ENCODE measurements at places on chromosomes 5 and 9.

- DNase-seq, result no peak
Observed at GRCh38 chr5:67315082-67315989, 118.7 kb upstream of the CD180 start.

DNA sequence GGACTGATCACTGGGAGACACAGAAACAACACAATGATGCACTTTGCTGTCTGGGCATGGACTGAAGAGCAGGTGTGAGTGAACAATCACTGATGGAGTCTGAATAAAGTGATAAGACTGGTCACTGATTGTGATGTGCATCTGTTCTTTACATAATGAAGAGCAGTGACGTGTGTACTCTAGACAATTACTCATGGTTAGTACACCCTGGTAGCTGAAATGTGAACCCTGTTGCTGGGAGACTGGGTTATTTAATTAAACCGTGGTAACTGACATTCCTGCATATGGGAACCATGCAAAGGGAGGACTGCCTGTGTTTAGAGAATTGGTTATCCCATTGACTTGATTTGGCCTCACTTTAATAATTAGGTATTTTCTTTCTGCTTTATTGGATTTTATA is 202.9 kb downstream of the NR2F1-AS1 start:
- DNase-seq, result no peak

GRCh38 chr9:89138463-89139390 is 39.9 kb downstream of the SHC3 start:
- DNase-seq, result no peak

GRCh38 chr9:89375191-89375760 is 57.0 kb downstream of the SECISBP2 start:
- DNase-seq, result no peak

DNA sequence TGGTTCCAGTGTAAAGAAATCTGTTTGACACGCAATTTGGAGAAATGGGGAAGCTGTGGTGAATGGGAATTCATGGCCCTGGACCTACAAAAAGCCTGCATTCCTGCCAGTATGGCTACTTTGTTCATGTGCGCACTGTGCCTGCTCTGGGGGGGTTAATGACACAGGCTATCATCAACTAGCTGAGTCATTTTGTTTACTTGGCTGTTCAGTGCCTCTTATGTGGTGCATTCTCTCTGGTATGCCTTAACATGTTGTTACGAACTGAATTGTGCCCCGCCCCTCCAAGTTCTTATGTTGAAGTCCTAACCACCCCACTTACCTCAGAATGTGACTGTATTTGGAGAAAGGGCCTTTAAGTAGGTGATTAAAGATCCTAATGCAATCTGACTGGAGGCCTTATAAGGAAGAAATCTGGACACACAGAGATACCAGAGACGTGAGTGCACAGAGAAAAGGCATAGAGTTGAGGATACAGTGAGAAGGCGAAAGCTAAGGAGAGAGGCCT is 20.4 kb upstream of the UBAP1 start:
- no peak for DNase-seq

DNA sequence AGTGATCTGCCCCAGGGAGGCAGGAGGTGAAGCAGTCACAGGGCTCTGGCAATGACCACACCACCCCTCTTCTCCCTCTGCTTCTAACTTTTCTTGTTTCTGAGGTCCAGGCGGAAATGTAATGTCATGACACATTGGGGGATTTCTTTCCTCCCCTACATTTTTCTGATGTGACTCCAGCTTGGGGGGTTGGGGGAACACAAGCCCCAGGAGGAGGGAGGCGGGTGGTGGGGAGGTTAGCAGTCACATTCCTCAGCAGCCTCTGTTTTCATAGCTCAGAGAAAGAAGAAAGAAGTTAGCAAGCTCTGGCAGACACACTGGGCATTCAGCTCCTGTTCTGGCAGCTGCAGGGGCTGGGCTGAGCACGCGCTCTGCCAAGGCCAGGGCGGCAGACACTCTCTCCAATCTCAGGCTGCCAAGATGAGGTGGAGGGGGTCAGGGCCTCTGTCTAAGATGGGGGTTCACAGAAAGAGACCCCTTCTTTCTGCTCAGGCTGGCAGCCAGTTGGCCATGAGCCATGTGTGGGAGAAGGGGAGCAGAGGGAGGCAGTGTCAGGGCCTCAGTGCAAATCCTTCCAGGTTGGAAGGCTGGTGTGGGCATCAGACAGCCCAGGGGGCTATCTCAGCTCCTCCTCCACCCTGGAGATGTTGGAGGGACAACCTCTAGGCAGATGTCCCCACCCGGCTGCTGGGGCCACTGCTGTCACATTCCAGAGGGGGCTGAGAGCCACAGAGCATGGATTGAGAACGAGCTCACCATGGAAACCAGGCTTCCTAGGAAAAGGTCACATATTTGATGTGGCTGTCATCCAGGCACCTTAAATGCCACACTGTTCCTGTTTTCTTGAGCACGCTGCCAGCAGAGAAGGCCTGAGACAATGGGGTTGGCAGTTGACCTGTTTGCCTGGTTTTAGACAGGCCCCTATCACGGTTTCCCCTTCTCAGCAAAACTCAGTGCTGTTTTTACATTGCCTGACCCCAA is 20.1 kb upstream of the PFDN1 start:
- no peak for DNase-seq

DNA sequence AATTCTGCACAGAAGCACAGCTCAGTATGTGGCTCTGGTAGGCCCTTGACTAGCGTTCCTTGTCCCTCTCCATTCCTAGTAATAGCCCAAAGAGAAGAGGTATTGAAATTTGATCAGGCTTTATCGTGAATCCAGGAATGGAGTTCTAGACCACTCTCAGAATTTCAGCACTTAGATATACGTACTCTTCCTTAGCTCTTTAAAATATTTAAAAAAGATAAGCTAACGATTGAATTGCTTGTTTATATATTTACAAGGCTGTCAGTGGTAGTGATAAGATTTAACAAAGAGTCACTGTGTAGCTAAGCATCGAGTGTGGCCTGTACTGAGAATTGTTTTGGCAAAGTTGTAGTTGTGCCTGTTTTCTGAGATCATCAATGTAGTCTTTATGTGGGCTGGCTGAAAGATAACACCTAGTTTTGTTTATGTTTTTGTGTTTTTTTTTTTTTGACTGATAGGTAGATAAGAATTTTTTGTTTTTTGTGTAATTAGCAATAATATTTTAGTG is 2.5 kb downstream of the KIAA1958 start:
- no peak for DNase-seq

DNA sequence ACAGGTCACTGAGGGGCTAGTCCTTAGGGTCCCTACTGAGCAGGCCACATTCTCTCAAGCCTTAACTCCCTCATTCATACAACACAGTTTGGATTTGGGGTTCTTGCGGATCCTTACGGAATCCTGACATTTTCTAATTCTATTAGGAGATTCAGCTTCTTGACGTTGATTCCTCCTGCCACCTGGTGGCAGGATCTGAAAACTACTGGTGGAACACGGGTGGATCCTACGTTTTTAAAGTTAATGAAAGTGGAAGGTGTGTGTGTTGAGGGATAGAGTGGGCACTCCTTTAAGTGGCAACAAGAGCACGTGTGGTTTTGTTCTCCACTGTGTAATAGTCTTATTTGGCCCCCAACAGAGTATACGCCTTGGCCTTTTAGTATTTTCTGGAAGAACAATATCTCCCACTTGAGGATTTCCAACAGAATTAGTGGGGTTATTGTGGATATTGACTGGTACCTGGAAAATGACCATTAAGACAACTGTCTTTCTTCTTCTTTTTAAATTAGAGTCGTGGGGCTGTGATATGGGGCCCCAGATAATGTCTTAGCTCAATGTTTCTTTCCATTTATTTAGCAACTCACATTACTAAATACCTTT is 25.2 kb downstream of the SLC28A3 start:
- no peak for DNase-seq

DNA sequence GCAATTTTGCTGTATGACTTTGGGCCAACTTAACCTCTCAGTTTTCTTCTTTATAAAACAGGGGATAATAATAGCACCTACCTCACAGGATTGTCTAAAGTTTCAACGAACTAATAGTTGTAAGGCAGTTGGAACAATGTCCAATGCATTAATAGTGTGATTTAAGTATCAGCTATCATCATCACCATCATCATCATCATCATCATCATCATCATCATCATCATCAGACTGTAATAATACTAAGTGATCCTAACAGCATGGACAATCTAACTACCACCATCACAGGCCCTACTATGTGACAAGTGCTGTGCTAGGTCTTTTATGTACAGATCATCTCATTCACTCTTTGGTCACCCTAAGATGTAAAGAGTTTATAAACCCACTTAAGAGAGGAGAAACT is 196.0 kb downstream of the MAPKAP1 start:
- DNase-seq, result no peak

- no peak for DNase-seq
Observed at GRCh38 chr5:133457439-133458355, 154.6 kb downstream of the FSTL4 start.

DNA sequence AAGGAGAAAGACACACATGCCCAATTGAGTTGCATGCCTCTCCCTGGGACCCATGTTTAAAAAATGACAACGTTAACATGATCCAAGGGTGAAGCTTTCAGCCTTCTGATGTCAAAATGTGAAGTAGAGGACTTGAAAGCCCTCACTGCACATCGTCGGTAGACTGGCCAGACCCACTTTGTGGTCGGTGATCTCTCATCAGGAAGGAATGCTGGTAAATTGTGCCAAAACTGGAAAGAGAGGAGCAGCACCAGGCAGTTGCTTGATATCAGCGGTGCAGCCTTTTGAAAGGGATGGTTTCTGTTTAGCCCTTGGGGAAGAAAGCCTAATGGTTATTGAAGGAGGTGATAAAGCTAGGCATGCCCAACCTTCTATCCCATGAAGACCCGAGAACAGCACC is 125.3 kb upstream of the MARCHF11 start:
- DNase-seq, result no peak

DNA sequence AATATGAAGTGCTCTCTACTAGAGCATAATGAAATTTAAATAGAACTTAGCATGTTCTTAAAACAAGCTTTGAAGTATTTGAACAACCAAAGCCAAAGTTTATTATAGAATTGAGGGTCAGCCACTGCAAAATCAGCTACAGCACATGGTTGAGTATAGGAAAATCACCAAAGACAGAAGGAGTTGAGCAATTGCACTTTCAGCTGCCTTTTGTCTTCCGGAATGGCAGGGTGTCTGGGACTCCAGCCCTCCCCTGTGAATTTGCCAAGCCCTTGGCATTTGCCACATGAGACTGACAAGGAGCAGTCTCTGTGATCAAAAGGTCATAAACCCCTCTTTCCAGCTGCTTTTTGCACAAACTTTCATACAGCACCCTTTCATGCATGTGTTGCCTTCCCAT is 8.5 kb upstream of the LURAP1L start:
- no peak for DNase-seq

DNA sequence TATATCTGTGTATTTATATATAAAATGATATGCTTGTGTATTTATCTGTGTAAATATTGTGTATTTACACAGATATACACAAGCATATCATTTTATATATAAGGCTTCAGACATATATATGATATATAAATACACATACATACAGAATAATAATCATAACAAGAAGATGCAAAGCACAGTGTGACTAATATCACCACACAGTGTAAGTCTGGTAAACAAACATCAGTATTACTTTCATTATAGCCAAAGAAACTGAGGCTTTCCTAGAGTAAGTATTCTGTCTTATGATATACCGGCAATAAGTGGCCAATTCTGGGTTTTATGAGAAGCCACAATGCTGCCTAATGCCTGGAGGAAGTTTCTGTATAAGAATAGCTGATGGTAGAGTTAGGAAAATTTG is 29.9 kb upstream of the RAPGEF6 start:
- no peak for DNase-seq

- no peak for DNase-seq
Observed at GRCh38 chr5:32508806-32509805, 64.6 kb upstream of the ZFR start.

DNA sequence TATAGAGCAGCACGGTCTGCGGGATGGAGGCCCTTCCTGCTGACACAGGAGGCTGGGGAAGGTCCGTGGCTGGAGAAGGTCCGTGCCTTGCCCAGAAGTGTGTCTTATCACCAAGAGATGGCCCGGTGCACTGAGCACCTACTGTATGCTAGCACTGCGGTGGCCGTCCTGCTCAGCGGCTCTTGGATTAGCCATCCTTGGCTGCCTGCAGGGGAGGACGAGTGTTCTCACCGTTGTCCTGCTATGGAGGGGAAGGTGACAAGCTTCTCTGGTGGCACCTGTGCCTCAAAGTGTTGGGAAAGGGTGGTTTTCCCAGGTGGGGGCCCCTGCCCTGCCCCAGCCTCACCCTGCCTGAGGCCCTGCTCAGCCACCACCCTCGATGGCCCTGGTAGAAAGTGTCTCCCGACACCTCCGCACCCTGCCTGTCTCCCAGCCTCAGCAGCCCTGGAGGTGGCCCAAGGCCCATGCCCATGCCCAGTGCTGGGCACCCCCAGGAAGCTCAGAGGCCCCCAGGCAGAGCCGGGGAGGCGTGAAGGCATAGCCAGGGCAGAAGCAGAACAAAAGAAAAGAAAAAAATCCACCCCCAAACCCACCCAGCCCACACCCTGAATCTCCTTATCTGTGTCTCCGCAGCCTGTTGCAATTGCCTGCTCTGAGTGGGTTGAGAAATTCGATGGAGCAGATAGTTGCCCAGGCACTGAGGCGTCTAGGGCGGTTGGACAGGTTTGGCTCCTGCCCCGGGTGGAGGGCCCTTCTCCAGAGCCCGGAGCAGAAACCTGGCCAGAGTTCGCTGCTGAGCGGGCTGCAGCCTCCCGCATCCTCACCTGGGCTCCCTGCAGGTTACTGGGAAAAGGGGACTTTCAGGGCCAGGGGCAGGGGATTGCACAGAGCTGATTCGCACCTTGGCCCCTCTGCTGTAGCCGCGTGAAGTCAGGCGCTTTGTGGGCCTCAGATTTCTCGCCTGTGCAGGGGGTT is 30.5 kb downstream of the RXRA start:
- DNase-seq, result no peak

GRCh38 chr5:32275396-32275741 is 37.4 kb downstream of the MTMR12 start:
- no peak for DNase-seq

- no peak for DNase-seq
Observed at GRCh38 chr5:54608423-54609085, 91.0 kb downstream of the SNX18 start.

GRCh38 chr9:127519301-127520166 is 68.2 kb downstream of the LRSAM1 start:
- DNase-seq, result no peak

- no peak for DNase-seq
Observed at GRCh38 chr5:176994460-176995121, 12.0 kb downstream of the UIMC1 start.
